Activated effector memory CD4-positive, alpha-beta T cell treated with Interleukin-2 at 50 U/mL for 16 hours (primary cell): ENCODE measurements at places on chromosomes 1 and 21.

GRCh38 chr1:60889709-60890108, 192.7 kb upstream of the NFIA start:
- no peak for DNase-seq

GRCh38 chr1:209761011-209761635, 5.3 kb downstream of the TRAF3IP3 start:
- DNase-seq = no peak

DNA sequence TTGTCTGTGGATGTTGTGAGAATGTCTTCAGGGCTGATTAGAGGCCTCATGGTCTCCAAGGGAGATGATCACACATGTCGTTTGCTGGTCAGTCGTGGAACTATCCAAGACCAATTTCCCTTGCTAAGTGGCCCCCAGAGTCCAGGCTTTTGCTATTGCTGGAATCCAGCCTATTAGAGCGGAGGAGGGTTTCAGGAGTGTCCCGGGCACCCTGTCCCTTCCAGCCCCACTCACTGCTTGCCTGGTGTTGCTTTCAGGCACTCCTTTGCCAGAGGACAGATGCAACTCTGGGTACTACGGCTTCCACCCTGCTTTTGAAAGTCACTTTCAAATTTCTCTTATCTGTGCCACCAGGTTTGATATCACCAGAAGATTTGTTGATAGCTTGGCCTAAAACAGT, 149.1 kb downstream of the NOS1AP start:
- DNase-seq = no peak

- DNase-seq = no peak
Measured at GRCh38 chr1:157347506-157347905, 204.8 kb downstream of the FCRL5 start.
